Stimulated activated CD8-positive, alpha-beta memory T cell treated with anti-CD3 and anti-CD28 coated beads, Interleukin-15, amount 100 ng/mL, for 4 hours (primary cell): ENCODE measurements at places on chromosomes 1 and 21.

DNA sequence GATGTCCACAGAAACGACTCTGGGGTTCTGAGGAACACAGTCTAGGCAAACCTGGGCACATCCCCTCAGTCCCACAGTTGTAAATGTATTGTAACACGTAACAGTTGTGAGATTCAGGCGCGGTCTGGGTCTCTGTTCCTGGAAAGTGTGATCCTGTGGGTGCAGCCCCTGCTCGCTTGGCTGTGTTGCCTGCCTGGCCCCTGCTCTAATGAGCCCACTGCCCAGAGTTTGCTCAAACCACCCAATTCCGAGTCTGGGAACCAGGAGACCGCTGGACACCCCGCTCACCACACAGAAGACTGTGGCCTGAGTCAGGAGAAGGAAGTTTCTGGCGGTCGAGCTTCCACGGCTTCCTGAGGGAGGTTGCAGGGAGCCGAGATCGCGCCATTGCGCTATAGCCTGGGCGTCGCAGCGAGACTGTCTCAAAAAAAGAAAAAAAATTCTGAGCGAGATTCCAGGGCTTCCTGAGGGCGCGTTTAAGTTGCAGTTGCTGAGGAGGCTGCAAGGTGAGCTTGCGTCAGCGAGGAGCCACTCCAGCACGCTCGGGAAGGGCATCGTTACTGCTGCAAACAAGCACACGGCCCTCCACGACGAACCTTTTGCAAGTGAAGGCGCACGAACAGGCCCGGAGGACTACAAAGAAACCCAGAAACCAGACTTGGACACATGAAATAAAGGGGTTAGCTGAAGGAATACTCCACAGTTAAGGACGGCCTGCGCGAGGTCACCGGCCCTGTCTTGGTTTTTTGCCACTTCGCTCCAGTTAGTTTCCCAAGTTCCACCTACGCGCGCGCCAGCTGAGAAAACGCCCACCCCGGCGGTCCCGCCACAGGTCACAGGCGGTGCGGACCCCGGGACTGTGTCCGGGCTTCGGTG is 1.1 kb downstream of the C21orf58 start:
- no peak for DNase-seq

DNA sequence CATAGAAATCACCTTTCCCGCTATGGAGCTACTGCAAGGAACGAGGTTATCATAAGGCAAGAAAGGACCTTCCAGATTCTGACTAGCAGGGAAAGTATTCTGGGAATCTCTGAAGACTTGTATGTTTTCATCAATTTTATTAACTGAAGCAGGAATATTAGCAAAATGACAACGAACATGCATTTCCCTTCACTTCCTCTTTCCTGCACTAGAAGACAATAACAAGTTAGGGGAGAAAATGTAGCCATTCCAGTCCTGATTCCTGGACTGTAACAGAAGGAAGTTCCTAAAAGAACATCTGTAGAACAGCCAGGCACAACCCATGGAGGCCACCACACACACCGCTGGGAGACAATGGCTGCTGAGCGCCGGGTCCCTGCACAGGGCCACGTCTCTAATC is 106.8 kb downstream of the RAVER2 start:
- DNase-seq, result no peak

DNA sequence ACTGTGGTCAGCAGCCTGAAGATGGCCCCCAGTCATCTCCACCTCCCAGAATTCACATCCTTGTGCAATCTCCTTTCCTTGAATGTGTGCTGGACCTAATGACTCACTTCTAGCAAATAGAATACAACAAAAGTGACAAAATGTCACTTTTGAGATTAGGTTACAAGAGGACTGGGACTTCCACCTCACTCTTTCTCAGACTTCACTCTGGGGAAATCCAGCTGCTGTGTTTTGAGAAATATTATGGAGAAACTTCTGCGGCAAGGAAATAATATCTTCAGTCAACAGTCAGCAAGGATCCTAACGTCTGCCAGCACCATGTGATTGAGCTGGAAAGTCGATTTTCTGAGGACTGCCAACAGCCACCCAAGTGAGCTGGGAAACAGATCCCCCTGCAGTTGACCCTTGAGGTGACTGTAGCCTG is 70.5 kb upstream of the GADD45A start:
- no peak for DNase-seq

DNA sequence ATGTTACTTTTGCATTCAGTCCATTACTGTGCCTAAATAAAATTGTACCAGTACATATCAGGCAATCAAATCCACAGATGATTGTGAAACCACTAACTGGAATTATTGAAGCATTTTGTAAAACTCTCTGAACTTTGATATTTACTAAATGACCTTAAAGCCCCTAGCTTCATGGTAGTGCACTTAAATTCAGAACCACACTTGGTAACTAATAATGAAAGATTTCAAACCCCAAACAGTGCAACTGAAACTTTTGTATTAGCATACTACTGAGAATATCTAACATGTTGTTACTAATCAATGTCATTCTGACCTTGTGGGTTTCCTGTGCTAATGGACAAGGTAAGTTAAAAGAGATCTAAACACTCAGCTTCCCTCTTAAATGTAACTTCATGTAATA is at the start of gene CFHR3:
CFHR3 (plus strand) TSS at position 238 of the 400 bp plus-strand sequence; CDS start at position 285, 47 bp downstream.
- DNase-seq, result no peak

- DNase-seq, result no peak
These were observed 46.5 kb downstream of the MORN1 start for GRCh38 chr1:2344744-2345296.

- DNase-seq, result no peak
These were observed 55.3 kb upstream of the EIF4G3 start for GRCh38 chr1:21232044-21232443.

DNA sequence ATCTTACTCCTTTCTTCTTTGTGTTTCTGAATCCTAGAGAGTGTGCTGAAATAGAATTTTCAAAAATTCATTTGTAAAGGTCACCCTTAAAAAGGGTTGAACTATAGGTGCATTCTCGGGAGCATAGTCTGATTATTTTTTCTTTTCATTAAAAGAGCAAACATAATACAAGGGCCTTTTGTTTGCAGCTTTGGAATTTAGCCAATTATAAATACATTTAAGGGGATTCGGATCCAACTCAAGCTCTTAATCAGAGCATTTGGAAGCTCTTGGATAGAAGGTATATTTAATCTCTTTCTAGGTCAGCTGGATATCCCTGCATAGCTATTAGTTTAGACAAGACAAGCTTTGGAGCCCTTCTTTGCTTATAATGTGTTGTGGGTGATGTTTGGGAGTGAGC is 321.7 kb downstream of the HHAT start:
- DNase-seq, result no peak

GRCh38 chr1:208857465-208857864 is 613.3 kb upstream of the PLXNA2 start:
- DNase-seq, result no peak

GRCh38 chr1:119603695-119604094 is 44.4 kb downstream of the ZNF697 start:
- DNase-seq, result no peak

- no peak for DNase-seq
These were observed 146.1 kb upstream of the FGGY start for GRCh38 chr1:59150577-59151386.

- DNase-seq, result no peak
These were observed 38.6 kb upstream of the RGS18 start for GRCh38 chr1:192119701-192120100.

- DNase-seq, result no peak
These were observed 3.1 kb upstream of the MMP23B start for GRCh38 chr1:1628754-1629429.
